IMR-90 (cell line): ENCODE measurements at places on chromosomes 11 and 22.
A peak's percentile ranks its signal among the peaks of the same experiment; 100 is the strongest.

GRCh38 chr11:123434911-123435310 lies 4.8 kb downstream of the GRAMD1B start:
- DNase-seq: no peak

DNA sequence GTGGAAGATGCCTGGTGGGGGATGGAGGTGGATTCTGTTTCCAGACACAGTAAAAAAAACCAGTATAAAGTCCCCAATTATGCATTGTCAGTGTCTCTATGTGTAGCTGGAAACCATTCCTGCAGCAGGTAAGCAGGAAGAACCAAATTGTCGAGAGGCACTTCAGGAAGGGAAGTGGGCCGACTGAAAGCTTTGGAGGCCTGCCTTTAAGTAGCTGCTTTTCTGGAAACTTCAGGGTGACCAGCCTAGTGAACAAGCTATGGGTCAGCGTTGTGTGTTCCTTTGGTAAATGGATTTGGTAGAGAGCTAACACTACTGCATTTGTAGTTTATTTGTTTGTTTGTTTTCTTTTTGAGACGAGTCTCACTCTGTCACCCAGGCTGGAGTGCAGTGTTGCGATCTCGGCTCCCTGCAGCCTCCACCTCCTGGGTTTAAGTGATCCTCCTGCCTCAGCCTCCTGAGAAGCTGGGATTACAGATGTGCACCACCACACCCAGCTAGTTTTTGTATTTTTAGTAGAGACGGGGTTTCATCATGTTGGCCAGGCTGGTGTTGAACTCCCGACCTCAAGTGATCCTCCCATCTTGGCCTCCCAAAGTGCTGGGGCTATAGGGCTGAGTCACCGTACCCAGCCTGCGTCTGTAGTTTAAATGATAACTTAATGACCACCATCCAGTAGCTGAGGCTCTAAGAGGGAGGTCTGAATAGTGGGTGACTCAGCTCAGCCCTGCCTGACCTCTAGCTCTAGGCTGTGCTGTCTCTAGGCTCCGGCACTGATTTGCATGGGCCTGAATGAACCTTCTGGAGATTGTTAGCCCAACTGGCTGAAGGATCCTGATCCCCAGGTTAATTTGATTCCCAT lies 12.8 kb downstream of the PTPRJ start:
- peak; percentile 89 for DNase-seq

GRCh38 chr11:74279256-74279655 lies 32.2 kb downstream of the P4HA3 start:
- no peak for DNase-seq

DNA sequence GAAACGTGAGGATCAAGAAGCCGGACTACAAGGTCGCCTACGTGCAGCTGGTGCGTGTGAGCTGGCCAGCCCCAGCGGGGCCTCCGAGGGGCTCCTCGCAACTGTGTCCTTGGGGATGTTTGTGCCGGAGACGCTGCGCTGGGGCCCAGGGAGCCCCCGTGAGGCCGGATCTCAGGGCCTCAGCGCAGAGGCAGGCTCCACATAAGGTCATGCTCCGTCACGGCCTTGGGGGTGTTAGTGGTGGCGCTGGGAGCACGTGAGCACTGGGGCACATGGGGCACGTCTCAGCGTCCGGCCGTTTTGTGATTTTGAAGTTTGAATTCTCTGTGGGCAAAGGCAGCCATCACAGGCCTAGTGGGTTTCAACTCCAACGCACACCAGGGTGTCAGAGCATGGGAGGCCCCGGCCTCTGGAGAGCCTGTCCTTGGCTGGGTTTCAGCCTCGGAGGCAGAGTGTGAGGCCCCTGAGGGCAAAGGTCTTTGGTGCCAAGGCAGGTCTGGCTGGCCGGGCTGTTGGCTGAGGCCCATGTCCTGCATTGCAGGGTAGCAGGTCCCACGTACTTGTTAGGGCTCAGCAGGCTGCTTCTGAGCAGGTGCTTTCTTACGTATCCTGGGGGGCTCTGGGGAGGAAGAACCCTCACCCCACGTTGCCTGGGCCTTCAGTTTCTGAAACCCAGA lies 5.8 kb downstream of the MRPL23 start:
- no peak for DNase-seq

DNA sequence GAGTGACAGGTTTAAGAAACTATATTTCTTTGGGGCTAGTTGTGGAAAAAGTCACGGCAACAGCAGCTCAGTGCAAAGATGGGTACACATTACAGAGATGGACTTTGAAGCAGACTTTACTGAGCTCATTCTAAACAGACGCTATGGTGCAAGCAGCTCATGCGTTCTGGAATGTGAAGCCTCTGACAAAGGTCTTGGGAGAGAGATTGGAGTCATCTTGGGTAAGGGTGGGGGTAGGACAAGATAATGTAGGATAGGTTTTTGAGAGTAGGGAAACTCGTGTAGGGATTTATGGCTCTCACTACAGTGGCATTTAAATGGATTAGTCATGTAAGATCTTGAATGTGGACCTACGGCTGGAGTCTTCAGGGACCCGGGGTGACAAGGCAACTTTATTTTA lies 36.2 kb upstream of the CLMP start:
- DNase-seq: peak; percentile 86

DNA sequence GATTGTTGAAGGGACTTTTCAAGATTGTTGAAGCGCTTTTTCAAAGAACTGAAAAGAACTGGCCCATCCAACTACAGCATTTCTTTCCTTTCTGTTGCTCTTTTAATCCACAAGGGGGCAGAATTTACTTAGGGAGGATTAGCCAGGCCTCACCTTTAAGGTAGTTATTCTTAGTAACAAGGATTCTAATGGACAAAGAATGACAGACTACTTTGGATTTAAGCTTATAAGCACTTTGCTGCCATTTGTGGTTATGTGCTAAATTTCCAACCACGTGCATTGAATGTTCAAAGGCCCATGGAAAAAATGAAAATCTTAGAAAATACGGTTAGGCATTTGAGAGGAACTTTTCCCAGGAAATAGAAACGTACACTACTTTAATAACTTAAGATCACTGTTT lies 49.5 kb upstream of the HSPA8 start:
- peak; percentile 65 for DNase-seq

DNA sequence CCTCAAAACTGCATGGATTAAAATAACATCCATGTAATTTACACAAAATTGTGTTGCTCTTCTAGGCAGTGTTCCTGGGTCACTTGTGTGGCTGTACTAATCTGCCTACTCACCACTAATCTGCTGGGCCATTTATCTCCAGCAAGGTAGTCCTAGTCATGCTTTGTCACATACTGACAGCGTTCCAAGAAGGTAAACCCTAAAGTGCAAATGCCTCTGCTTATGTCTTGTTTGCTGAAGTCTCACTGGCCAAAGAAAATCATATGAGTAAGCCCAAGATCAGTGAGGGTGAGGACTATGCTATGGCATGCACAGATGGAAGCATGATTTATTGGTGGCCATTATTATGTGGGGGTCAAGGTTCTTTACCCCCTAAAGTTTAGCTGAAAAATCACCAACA lies 630.2 kb upstream of the LUZP2 start:
- DNase-seq: peak; percentile 60

- DNase-seq: no peak
Observed at GRCh38 chr11:76661834-76662434, 8.6 kb downstream of the LRRC32 start.

- DNase-seq: no peak
Observed at GRCh38 chr22:18110954-18111758, 547 bp downstream of the TUBA8 start.

DNA sequence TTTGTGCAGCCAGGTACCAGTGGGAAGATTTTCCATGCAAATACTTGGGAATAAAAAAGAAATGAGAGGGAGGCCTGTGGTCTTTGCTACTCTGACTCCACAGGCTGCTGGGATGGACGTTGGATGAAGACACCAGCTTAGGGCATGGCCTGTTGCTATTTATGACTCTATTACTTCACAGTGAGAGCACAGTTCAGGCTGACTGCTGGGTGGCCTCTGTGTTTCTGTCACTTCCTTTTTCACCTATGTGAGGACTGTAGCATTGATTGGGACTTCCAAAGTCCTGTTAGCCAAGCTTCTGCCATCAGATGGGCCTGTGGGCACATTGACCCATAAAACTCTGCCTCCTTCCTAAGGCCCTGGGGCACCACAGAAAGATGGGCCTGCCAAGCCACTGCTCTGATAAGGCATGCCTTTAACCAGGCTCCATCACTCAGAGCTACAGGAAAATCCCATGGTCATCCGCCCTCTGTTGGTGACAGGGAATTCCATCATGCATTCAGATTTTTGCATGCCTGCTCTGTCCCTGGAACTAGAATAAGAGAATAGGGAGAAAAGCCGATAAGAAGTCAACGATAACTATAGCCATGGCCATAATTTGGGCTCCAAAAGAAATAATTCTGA lies 64.6 kb downstream of the KCNJ1 start:
- no peak for DNase-seq

DNA sequence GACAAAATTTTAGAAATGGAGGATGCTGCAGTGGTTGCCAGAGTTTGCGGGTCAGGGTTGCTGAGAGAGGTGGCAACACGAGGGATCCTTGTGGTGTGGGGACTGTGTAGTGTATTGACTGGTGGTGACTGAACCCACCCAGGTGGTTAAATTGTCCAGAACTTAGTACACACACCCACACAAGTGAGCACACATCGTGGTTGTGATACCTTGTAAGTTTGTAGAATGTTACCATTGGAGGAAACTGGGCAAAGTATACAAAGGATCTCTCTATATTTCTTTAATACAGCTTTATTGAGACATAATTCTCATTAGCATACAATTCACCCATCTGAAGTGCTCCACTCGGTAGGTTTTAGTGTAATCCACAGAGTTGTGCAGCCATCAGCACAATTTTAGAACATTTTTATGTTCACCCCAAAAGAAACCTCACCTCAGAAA lies 56.1 kb downstream of the MED15 start:
- DNase-seq: no peak

- DNase-seq: no peak
Observed at GRCh38 chr22:20758688-20759087, 15.2 kb upstream of the SERPIND1 start.

DNA sequence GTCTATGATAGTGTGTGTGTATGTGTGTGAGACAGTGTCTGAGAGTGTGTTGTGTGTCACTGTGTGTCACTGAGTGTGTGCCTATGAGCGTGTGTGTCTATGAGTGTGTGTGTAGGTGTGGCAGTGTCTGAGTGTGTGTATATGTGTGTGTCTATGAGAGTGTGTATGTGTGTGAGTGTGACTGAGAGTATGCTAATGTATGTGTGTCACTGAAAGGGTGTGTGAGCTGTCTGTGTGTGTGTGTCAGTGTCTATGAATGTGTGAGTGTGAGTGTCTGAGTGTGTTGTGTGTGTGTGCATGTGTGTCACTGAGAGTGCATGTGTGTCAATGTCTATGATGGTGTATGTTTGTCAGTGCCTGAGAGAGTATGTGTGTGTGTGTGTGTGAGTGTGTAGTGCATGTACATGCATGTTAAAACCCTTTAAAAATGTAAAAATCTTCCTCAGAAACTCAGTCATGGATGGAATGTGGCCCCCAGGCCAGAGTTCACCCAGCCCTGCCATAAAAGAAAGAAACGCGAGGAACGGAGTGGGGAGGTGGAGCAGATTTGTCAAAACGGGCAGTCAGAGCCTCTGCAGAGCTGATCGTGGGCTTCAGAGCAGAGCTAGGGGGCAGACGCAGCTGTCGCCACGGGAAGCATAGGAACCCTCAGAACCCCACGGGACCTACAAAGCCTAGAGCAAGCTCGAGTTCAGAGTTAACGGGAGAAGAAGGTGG lies 218.8 kb downstream of the CTTN start:
- no peak for DNase-seq

GRCh38 chr22:35987487-35987886 lies 41.1 kb downstream of the RBFOX2 start:
- DNase-seq: peak; percentile 58

GRCh38 chr11:57668434-57668782 lies 494 bp downstream of the ZDHHC5 start:
- DNase-seq: no peak

DNA sequence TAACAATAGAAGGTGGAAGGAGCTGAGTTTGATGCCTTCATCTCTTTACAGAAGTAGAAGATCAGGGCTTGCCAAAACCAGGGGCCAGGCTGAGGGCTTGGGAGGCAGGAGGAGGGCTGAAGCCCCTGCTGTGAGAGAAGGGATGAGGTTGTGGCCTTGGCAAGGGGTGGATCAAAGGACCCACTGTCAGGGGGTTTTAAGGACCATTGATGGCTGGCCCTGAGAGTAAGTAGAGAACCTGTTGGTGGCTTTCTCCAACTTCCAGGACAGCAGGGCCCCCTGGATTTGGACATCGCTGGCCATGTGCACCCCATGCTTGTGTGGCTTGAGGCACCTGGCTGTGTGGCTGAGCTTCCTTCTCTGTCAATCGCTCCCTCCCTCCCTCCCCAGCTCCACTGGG lies 927.7 kb downstream of the TBC1D22A start:
- DNase-seq: no peak

DNA sequence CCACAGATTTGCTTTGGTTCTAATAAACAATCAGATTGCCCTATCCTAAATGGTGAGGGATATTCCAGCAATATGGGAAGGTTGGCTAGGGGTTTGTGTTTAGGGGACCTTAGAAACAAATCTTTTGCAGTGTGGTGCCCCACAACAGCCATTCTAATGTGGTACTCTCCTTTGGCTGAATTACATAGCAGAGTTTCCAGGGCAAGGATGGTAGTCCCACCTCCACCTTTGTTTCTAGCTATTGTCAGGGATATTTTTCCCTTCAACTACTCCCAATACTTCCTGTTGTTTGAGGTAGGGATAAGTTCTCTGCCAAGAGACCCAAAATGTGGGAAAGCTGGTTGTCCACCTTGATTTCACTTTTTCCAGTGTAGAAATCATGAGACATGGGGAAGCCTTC lies 494.7 kb upstream of the CHORDC1 start:
- no peak for DNase-seq

DNA sequence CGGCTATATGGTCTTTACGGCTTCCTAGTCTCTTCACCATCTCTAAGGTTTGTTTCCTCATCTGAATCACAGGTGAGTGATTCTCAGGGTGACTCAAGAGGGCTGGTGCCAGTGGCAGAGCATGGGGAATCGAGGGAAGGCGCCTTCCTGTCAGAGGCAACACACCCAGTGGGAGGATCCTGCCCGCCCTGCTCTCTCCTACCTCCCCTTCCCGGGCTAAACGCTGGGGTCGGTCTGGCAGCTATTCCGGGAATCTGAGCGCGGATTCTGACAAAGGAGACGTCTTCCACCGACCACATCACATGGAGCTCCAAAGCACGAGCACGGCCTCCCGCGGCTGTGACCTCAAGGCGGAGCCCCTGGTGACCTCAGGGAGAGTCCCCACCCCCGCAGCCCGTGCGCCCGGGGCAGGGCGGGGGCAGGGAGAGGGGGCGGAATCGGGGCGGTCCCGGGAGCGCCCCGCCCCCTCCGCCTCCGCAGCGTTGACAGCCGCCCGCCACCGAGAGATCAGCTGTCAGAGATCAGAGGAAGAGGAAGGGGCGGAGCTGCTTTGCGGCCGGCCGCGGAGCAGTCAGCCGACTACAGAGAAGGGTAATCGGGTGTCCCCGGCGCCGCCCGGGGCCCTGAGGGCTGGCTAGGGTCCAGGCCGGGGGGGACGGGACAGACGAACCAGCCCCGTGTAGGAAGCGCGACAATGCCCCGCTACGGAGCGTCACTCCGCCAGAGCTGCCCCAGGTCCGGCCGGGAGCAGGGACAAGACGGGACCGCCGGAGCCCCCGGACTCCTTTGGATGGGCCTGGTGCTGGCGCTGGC lies at the start of gene SMPD1:
Gene SMPD1 (plus strand): TSS at position 570 of the 813 bp plus-strand sequence. CDS start 125 bp downstream, at position 695.
- DNase-seq: peak; percentile 80

GRCh38 chr11:4704054-4704789 lies at the start of gene MMP26:
Gene MMP26, plus strand, starts transcription at chr11:4704784.
- DNase-seq: no peak

GRCh38 chr11:14673421-14673820 lies 29.8 kb downstream of the PDE3B start:
- DNase-seq: no peak
